Breast epithelium (tissue), 4 donors: ENCODE measurements at places on chromosomes 6 and 20.
A peak's percentile ranks its signal among the peaks of the same experiment; 100 is the strongest.

- no peak overlapping the region for H3K4me3 ChIP-seq
- H3K27me3 ChIP-seq, result no peaks in the 10 kb centered on the region
- no peak overlapping the region for H3K27ac ChIP-seq
Measured at GRCh38 chr20:63578224-63579016, 4.4 kb upstream of the HELZ2 start.

DNA sequence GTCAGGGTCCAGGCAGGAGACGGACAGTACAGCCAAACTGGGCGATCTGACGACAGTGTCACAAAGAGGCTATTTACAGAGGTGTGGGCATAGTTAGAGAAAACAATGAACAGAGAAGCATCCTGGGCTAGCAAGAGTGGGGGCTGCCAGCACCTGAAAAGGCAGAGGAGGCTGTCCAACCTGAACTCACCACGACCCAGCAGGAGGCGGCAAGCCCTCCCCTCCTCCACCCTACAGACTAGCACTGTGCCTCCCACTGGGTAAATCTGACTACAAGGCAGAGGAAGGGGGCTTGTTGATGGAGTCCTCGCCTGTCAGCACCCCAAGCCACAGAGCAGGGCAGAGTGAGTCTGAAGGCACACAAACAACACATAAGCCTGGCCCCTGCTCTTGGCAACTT lies 52.8 kb upstream of the CDYL start:
- no peak overlapping the region for H3K4me3 ChIP-seq
- no peak overlapping the region for H3K27ac ChIP-seq
- no peak for DNase-seq
- no peaks in the 10 kb centered on the region for H3K4me1 ChIP-seq
- H3K27me3 ChIP-seq, result no peaks in the 10 kb centered on the region
- H3K36me3 ChIP-seq, result no peaks in the 10 kb centered on the region

DNA sequence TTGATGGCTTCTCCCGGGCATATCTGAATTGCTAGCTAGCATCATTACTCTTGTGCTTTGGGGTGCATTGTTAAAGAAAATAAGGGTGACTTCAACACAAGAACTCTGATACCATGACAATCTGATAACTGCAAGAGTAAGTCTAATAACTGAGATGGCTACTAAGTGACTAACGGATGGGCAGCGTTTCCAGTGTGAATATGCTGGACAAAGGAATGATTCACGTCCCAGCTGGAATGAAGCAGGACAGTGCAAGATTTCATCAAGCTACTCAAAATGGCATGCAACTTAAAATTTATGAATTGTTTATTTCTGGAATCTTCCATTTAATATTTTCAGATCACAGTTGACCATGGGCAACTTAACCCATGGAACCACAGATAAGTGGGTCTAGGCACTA lies 31.7 kb downstream of the MOXD1 start:
- H3K27me3 ChIP-seq, result no peaks in the 10 kb centered on the region
- H3K36me3 ChIP-seq, result no peaks in the 10 kb centered on the region
- no peak for DNase-seq
- H3K4me1 ChIP-seq, result no peaks in the 10 kb centered on the region
- no peak overlapping the region for H3K4me3 ChIP-seq

GRCh38 chr6:108114841-108115597 lies 40.5 kb upstream of the OSTM1 start:
- H3K36me3 ChIP-seq, result no peaks in the 10 kb centered on the region
- no peak for DNase-seq
- peaks cover 5% of the 10 kb centered on the region for H3K4me1 ChIP-seq
- no peak overlapping the region for H3K27ac ChIP-seq
- peak overlapping the region; percentile 34 for H3K4me3 ChIP-seq
- no peaks in the 10 kb centered on the region for H3K27me3 ChIP-seq

- no peaks in the 10 kb centered on the region for H3K36me3 ChIP-seq
- H3K27me3 ChIP-seq, result no peaks in the 10 kb centered on the region
- no peaks in the 10 kb centered on the region for H3K4me1 ChIP-seq
- DNase-seq, result no peak
- H3K4me3 ChIP-seq, result no peak overlapping the region
Measured at GRCh38 chr6:168457653-168457934, 16.6 kb downstream of the SMOC2 start.

- no peak for DNase-seq
- no peak overlapping the region for H3K27ac ChIP-seq
- peaks cover 7% of the 10 kb centered on the region for H3K4me1 ChIP-seq
- no peaks in the 10 kb centered on the region for H3K27me3 ChIP-seq
- no peak overlapping the region for H3K4me3 ChIP-seq
Measured at GRCh38 chr20:22581437-22582385, 2.7 kb downstream of the FOXA2 start.

DNA sequence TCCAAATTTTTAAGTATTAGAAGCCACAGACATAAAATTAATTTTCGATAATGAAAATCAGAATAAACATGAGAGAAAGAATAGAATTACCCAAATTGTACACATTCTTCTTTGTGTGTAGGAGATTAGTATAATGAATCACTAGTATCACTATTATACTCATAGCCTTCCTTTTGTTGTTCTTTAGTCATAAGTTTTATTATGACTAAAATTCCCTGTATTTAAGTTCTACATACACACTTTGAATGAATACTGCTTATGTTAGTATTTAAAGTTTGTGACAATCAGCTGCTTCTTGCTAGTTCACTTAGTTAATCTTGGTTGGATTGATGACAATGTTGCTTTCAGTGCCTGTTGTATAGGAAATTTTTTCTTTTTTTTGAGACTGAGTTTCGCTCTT lies 72.7 kb downstream of the CCDC170 start:
- H3K36me3 ChIP-seq, result no peaks in the 10 kb centered on the region
- H3K4me3 ChIP-seq, result no peak overlapping the region
- H3K27ac ChIP-seq, result no peak overlapping the region
- no peak for DNase-seq
- no peaks in the 10 kb centered on the region for H3K27me3 ChIP-seq
- no peaks in the 10 kb centered on the region for H3K4me1 ChIP-seq

- no peaks in the 10 kb centered on the region for H3K27me3 ChIP-seq
- no peak overlapping the region for H3K4me3 ChIP-seq
- H3K4me1 ChIP-seq, result no peaks in the 10 kb centered on the region
- H3K36me3 ChIP-seq, result no peaks in the 10 kb centered on the region
- H3K27ac ChIP-seq, result no peak overlapping the region
Measured at GRCh38 chr6:75906871-75907270, 157.8 kb downstream of the MYO6 start.

DNA sequence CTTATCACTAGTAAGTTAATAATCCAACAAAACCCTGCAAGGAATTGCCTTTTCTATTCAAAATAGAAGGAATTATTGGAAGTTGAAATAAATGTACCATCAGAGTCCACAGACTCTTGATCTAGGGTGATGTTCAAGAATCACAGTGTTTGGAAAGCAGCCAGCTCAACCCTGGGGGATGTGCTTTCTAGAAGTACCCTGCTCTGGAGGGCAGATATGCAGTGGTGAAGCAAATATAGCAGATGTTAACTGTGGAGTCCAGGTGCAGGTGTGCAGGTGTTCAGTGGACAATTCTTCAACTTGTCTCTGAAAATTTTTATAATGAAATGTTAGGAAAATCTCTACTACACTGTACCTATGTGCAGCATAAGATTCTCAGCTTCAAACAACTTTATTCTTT lies 9.1 kb upstream of the INSM1 start:
- DNase-seq, result no peak
- no peak overlapping the region for H3K4me3 ChIP-seq
- H3K36me3 ChIP-seq, result no peaks in the 10 kb centered on the region
- no peaks in the 10 kb centered on the region for H3K4me1 ChIP-seq
- no peak overlapping the region for H3K27ac ChIP-seq

- no peaks in the 10 kb centered on the region for H3K4me1 ChIP-seq
- H3K27ac ChIP-seq, result peak overlapping the region; percentile 71
- H3K4me3 ChIP-seq, result no peak overlapping the region
- DNase-seq, result no peak
Measured at GRCh38 chr20:56748476-56749377, 119.6 kb downstream of the TFAP2C start.

GRCh38 chr20:650954-651353 lies 2.0 kb downstream of the SRXN1 start:
- no peaks in the 10 kb centered on the region for H3K4me1 ChIP-seq
- no peak overlapping the region for H3K4me3 ChIP-seq
- no peak overlapping the region for H3K27ac ChIP-seq
- no peaks in the 10 kb centered on the region for H3K27me3 ChIP-seq

DNA sequence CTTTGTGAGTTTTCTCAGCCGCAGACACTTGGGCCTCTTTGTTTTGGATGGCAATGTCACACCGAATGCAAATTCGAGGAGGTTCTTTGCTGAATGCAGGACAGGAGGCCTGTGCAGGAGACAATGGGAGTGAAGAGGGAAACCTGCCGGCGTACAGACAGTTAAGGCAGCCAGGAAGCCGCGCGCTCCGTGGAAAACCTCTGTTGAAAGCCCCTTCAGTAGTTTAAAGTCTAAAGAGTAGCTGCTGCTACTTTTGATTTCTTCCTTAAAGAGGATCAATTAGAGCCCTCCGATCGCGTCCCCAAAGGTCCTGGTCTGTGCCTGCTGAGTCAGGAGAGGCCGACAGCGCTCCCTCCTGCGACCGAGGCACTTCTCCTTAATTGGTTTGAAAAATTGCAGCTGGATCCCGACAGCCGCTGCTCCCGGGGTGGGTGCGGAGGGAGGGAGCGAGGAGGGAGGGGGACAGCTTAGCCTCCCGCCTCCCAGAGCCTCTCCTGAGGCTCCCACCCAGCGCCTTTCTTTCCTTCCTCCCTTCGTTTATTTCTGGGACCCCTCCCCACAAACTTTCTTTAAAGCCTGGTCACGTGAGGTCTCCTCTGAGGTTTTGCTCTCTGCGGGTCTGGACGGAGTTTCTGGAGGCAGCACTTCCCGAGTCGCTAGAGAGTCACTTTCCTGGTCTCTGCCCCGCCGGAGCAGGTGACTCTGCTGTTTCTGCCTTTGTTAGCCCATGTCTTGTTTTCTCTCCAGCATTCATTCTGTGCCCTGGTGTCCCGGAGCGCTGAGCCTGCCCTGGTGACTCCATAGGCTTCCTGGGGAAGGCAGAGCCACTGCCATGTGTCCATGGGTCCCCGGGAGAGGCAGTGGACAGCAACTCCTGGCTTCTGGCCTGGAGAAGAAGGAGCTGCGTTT lies 22.3 kb upstream of the RPP40 start:
- H3K4me3 ChIP-seq, result peak overlapping the region; percentile 77
- peak overlapping the region; percentile 81 for H3K27ac ChIP-seq
- H3K36me3 ChIP-seq, result no peaks in the 10 kb centered on the region
- H3K27me3 ChIP-seq, result no peaks in the 10 kb centered on the region
- DNase-seq, result peak; percentile 46

GRCh38 chr6:159788753-159789376 lies 537 bp downstream of the TCP1 start:
- H3K27ac ChIP-seq, result peak overlapping the region; percentile 97
- peaks cover 4% of the 10 kb centered on the region for H3K4me1 ChIP-seq
- peak; percentile 32 for DNase-seq
- no peaks in the 10 kb centered on the region for H3K27me3 ChIP-seq
- H3K36me3 ChIP-seq, result no peaks in the 10 kb centered on the region
- H3K4me3 ChIP-seq, result peak overlapping the region; percentile 86

DNA sequence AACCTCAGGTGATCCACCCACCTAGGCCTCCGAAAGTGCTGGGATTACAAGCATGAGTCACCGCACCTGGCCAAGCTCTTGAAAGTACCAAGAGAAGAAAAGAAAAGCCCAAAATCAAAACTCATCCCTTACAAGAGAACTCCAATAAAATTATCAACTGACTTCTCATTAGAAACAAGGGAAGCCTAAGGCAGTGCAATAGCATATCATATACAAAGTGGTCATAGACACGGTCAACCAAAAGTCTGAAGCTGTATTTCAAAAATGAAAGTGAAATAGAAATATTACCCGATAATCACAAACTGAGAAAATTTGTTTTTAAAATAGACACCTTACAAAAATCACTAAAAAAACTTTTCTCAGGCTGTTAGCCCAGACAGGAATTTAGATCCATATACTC lies 1321.1 kb upstream of the GJE1 start:
- H3K27me3 ChIP-seq, result no peaks in the 10 kb centered on the region
- no peak overlapping the region for H3K4me3 ChIP-seq

DNA sequence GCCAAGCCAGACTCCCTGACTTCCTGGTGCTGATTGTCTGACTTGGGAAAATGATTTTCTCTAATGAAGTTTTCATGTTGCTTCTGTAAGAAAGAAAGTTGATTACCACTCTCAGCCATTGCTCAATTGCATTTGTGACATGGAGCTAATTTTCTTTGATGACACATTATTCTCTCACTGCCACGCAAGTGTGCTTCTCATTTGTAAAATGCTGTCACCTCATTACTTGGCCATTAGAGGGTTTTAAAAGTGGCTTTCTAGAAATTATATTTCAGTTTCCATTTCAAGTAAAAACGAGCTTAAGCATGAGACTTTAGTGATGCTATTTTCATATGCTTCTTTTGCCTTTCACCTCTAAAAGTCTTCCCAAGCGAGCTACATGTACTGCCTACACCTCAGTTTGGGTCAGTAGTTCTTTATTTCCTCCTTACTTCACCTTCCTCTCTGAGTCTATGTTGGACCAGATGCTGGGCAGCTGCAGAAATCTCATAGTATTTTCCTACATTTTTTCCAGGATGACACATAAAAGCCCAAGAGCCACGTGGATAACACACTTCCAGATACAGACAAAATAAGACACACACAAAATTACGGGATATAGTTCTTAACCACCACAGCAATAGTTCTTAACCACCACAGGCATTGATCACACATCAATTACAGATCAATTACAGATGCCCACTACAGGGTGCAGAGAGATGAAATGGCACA lies 6.3 kb upstream of the FAM210B start:
- no peaks in the 10 kb centered on the region for H3K27me3 ChIP-seq
- DNase-seq, result no peak
- H3K4me1 ChIP-seq, result no peaks in the 10 kb centered on the region
- H3K27ac ChIP-seq, result no peak overlapping the region

GRCh38 chr20:24909861-24910260 lies 39.2 kb upstream of the CST7 start:
- H3K27me3 ChIP-seq, result no peaks in the 10 kb centered on the region
- no peaks in the 10 kb centered on the region for H3K4me1 ChIP-seq
- no peaks in the 10 kb centered on the region for H3K36me3 ChIP-seq
- no peak overlapping the region for H3K4me3 ChIP-seq
- no peak for DNase-seq
- H3K27ac ChIP-seq, result no peak overlapping the region

- no peaks in the 10 kb centered on the region for H3K27me3 ChIP-seq
- H3K36me3 ChIP-seq, result no peaks in the 10 kb centered on the region
- H3K4me1 ChIP-seq, result no peaks in the 10 kb centered on the region
- no peak for DNase-seq
- H3K4me3 ChIP-seq, result no peak overlapping the region
Measured at GRCh38 chr6:13927203-13927602, 2.5 kb downstream of the RNF182 start.

DNA sequence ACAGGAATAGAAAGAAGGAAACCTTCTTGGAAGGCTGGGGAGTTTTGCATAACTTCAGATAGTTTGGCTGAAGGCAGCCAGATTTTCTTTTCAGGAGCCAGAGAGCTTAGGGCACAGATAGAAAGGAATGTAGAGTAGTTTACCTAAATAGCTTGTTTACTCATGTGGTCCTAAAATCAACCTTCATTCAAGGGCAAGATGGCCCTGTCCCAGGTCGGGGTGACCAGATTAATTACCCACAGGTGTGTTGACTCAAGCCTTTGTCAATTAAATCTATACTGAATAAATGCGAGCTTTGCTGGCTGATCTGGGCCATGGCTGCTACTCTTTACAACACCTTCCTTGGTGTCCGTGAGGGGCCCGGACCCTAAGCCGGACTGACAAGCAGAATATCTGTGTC lies 792.0 kb upstream of the MAN1A1 start:
- no peak for DNase-seq
- H3K36me3 ChIP-seq, result no peaks in the 10 kb centered on the region
- no peak overlapping the region for H3K4me3 ChIP-seq
